ENCODE measurements at places on chromosomes 3 and 15.

- DNase-seq: no peak
These were observed 315.6 kb upstream of the IL12A start for GRCh38 chr3:159672728-159673688.

DNA sequence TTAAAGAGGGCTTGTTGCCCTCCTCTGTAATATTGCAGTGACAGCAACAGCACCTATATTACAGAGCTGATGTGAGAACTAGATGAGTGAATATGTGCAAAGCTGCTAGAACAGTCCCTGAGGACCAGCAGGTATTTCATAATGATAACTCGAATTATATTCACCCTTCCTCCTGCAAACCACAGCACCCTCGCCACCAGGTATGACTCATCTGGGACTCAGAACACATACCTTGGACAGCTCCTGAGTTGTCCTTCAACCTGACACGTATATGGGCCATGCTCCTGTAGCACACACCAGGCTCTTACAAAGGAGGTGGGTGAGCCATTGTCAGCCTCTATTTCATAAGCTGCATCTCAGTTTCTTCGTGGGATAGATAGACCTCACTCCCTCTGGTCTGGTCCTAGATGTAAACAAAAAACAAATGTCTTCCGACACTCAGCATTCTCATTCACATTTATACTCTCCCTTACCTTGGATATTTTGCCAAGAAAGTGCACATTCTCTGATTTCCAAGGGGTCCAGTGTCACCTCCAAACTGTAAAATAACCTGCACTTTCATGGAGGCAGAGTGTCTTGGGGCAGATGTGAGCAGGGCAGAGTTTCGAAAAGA is 124.5 kb downstream of the TLE3 start:
- DNase-seq: no peak

DNA sequence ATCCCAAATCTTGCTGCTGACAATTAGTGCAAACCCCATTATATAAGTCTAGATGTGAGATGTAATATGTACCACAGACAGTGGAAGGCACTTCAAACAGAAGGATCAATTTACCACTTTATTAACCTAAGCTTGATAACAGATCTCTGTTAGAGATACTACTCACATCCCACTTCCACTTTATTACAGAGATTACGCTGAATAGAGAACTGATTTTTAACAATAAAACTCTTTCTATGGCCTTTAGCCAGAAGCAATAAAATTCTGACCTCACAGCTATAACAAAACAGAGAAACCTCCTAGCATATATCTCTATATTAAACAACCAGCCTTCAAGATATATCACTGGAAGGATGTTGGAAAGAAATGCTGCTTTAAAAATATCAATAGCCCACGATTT is 517.7 kb downstream of the MAGI1 start:
- DNase-seq: no peak

GRCh38 chr15:39786447-39787056 is 3.9 kb upstream of the FSIP1 start:
- no peak for DNase-seq

DNA sequence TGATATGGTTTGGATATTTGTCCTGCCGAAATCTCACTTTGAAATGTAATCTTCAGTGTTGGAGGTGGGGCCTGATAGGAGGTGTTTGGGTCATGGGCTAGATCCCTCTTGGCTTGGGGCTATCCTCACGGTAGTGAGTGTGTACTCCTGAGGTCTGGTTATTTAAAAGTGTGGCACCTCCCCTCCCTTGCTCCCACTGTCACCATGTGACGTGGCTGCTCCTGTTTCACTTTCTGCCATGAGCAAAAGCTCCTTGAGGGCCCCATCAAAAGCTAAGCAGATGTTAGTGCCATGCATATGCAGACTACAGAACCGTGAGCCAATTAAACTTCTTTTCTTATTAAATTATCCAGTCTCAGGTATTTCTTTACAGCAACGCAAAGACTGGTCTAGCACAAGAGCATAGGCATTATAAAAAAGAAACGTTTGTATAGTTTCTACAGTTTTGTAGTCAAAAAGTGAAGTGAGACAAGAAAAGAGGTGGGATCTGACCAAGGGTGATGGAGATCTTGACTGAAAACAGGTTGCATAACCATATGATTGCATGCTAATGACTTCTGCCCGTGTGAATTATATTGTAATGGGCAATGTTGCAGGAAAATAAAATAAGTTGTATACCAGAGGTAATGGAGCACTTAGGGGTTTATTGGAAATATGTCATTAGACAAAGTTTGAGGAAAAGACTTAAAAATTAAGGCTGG is 28.5 kb upstream of the CLASP2 start:
- no peak for DNase-seq

GRCh38 chr3:100047455-100048141 is 66.7 kb downstream of the FILIP1L start:
- no peak for DNase-seq
